ACHN (cell line): ENCODE measurements at places on chromosomes 6 and 20.

DNA sequence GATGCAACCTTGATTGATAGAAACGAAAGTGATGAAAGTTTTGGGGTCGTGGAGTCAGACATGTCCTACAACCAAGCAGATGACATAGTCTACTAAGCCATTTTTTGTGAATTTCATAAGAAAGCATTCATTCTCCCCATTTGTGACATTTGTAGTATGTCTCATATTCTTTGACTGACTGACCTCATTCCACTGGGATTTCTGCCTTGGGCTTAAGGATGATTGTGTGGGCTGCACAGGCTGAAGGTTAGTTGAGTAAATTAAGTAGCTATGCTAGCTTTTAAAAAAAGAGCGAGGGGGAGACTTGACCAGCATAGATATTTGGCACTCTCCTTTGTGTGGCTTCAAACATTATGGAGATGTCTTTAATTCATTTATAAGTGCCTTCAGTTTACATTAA, 28.9 kb downstream of the STMND1 start:
- DNase-seq = no peak

DNA sequence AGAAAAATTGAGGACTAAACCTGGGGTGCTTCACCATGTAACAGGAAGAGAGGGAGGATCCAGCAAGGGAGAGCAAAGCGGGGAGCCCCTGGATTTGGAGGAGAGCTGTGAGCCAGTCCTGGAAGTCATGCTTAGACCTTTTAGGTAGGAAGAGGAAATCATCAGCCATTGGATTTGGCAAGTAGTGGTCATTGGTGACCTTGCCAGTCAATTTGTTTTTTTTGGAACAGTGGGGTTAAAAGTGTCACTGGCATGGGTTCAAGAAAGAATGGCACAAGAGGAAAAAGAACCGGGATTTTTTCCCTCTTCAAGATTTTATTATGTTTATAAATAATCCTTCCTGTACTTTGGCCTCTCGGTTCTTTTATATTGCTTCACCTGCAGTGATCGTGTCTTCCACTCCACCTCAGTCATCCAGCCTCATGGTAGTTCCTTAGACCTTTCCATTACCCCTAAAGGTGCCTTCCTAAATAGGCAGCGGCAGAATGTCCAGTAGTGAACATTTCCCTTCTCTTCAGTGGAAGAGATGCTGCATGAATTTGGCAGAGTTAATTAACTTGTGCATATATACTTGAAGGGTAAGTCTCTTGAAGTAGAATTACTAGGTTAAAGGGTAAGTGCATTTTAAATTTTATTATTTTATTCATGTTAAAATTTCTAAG, 124.7 kb downstream of the QKI start:
- DNase-seq = no peak

DNA sequence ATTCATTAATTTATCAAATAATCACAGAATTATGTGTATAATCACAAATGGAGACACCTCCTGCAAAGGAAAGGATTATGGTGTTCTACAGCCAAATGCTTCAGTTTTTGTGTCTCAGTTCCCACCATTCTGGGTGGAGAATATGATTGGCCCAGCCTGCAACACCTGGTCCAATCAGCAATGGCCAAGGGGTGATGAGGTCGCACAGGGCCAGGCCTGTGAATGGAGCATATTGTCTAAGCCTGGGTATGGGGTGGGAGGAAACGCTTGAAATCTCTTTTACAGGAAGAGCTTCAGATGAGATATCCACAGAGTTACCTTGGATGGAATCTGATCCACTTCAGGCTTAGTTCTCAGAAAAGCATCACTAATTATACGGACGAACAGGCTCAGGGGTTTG, 271.6 kb downstream of the DHX35 start:
- DNase-seq = no peak

DNA sequence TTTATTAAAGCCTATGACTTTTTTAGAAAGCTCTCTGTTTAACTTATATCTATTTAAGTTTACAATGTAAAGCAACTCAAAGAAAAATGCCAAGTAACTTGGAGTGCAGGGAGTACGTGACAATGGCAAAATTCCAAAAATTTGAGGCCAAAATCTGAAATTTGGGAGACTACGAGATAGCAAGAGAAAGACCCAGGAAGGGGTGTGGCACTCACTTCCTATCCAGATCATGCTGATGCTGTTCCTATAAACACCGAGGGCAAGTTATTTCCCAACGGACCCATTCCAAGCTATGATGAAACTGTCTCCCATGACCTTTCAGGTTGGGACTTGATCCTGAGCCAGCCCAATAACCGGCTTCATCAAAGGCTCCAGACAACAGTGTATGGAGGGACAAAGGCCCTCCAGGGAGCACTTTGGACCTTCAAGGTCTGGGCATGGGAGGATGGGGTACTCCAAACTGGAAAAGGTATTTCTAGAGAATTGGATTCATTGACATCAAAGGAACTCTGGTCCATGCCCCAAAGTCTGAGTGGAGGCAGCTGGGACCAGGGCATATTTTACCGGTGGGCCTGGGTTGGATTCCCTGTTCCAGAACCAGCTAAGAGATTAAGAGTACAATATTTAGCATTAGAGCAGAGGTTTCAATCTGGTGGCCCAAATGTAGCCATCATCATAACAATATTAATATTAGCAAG, 15.7 kb upstream of the SLC13A3 start:
- no peak for DNase-seq

- DNase-seq = no peak
Measured at GRCh38 chr20:40497899-40498691, 190.9 kb downstream of the MAFB start.

DNA sequence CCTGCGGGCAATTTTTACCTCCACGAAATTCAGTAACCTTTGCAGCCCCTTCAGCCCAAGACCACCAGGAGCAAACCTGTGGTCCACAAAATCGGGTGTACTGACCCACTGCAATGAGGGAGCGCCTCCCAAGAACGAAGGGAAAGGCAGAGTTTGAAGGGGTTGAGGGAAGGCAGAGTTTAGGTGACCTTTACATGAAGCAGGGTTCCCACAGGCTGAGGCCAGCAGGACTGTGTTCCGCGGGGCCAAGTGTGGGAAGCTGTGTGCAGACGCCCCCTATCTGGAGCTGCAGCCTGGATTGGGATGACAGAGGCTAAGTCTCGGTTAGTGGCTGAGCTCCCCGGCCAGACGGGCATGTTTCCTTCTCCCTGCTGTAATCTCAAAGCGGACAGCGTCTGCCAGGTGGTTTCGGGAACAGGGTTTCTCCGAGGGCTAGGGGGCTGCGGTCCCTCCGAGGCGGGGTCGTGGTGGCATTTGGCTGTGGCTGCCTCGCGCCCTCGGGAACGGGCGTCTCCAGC, 826 bp upstream of the PYGB start:
- DNase-seq = peak; percentile 74

GRCh38 chr6:12577124-12577850, 139.3 kb upstream of the PHACTR1 start:
- DNase-seq = no peak

GRCh38 chr6:88982720-88983119, 19.3 kb upstream of the RNGTT start:
- peak; percentile 66 for DNase-seq
